ENCODE measurements at places on chromosomes 3 and 15.
A peak's percentile ranks its signal among the peaks of the same experiment; 100 is the strongest.

DNA sequence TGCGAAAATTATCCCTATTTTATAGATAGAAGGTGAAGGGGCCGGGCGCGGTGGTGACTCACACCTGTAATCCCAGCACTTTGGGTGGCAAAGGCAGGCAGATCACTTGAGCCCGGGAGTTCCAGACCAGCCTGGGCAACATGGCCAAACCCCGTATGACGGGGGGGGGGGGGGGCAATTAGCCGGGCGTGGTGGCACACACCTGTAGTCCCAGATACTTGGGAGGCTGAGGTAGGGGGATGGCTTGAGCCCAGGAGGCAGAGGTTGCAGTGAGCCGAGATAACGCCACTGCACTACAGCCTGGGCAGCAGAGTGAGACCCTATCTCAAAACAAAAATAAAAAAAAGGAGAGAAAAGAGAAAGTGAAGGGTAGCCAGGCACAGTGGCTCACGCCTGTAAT lies 1.4 kb downstream of the AAGAB start:
- DNase-seq, result no peak

- DNase-seq, result no peak
These were observed 1042.3 kb downstream of the DIPK2A start for GRCh38 chr3:145013931-145014330.

DNA sequence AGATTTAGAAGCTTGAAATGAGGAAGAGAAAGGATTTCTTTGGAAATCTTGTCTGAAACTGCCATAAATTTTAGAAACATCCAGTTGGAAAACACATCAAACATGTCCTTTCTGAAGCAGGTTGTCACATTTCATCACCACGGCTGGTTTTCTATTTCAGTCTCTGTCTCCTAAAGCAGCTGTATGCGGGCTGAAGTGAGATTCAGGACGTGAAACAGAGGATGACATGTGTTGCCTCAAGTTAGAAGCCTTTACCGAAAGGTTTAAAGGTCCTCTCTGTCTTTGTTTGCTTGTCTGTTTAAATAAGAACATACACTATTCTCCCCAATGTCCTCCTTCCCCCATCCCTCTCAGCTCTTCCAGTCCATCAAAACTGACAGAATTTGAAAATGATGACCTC lies 141.9 kb downstream of the SQOR start:
- DNase-seq, result no peak

DNA sequence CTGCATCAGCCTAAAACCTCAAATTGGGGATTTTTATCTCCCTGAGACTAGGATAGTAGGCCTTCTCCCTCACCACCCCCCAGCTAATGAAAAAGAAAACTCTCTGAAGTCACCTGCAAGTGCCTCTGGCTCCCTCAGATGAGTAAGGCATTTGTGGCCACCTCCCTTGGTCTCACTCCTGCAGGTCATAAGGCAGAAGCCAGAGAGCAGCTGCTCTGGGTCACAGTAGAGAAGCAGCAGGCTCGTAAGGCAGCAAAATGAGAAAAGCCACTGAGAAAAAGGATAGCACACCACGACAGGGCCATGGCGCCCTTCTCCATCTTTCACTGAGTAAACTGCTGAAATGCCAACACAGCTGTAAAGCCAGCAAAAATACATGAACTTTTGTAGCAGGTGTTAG lies 296.7 kb upstream of the DPH6 start:
- DNase-seq, result no peak

GRCh38 chr15:59069430-59069829 lies 35.5 kb upstream of the CCNB2 start:
- no peak for DNase-seq

GRCh38 chr3:124395584-124396338 lies 334.5 kb upstream of the UMPS start:
- no peak for DNase-seq

GRCh38 chr3:37819591-37819990 lies 42.1 kb upstream of the CTDSPL start:
- DNase-seq, result no peak

DNA sequence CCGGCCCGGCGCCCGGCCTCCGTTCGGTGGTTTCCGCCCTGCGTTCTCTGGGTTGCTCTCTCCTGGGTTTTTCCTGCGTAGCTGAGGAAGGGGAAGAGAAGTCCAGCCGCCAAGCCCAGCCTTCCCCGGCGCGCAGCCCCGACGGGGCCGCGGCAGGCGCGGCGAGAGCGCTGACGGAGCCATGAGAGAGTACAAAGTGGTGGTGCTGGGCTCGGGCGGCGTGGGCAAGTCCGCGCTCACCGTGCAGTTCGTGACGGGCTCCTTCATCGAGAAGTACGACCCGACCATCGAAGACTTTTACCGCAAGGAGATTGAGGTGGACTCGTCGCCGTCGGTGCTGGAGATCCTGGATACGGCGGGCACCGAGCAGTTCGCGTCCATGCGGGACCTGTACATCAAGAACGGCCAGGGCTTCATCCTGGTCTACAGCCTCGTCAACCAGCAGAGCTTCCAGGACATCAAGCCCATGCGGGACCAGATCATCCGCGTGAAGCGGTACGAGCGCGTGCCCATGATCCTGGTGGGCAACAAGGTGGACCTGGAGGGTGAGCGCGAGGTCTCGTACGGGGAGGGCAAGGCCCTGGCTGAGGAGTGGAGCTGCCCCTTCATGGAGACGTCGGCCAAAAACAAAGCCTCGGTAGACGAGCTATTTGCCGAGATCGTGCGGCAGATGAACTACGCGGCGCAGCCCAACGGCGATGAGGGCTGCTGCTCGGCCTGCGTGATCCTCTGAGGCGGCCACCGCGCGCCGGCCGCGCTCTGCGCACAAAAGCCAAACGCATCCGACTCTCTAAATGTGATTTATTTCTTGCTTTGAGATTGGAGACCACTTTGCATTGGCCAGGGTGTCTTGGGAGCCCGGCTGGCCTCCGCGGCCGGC lies 727 bp downstream of the RAP2B start:
- DNase-seq, result peak; percentile 68

DNA sequence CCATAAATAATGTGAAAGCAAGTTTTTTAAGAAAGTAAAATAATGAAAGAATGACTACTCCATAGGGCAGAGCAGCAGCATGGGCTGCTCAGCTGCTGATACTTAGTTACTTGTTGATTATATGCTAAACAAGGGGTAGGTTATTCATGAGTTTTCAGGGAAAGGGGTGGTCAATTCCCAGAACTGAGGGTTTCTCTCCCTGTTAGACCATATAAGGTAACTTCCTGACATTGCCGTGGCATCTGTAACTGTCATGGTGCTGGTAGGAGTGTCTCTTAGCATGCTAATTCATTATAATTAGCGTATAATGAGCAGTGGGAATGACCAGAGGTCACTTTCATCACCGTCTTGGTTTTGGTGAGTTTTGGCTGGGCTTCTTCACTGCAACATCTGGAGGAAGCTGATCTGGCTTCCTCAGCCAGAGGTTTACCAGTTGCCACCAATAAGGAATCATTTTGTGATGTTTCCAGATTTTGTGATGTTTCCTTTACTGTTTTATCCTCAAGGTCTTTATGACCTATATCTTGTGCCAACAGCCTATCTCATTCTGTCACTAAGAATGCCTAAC lies 121.8 kb upstream of the CHL1 start:
- DNase-seq, result no peak

GRCh38 chr15:101288905-101289513 lies 6.0 kb downstream of the SNRPA1 start:
- peak; percentile 51 for DNase-seq

DNA sequence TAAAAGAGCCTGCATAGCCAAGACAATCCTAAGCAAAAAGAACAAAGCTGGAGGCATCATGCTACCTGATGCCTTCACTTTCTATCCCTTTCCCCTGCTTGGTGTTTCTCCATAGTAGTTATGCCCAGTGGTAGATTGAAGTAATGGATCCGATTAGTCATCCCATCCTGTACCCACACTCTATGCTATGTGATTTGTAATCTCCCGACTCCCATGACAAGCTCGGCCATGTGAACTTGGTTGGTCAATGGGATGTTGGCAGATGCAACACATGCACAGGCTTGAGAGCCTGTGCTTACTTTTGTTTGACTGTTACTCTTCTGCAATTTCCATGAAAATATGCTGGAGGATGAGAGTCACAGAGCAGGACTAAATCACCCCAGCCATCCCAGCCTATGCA lies 334.9 kb upstream of the DPH6 start:
- DNase-seq, result no peak

DNA sequence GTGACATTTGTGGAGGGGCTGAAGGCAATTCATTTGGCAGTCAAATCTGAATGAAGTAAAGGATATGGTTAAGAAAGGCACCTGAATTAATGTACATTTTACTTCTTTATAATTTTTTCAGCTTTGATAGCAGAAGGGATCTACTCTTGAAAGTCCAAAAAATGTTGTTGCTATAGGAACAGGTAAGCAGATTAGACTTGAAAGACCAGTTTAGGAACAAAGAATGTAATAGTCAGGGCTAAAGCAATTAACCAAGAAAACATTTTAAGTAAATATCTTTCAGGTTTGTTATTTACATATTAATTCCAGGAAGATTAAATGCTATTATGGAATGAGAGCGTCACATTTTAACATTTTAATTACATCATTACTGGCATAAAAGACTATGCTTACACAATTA lies 1.1 kb downstream of the ATP13A4 start:
- DNase-seq, result no peak

DNA sequence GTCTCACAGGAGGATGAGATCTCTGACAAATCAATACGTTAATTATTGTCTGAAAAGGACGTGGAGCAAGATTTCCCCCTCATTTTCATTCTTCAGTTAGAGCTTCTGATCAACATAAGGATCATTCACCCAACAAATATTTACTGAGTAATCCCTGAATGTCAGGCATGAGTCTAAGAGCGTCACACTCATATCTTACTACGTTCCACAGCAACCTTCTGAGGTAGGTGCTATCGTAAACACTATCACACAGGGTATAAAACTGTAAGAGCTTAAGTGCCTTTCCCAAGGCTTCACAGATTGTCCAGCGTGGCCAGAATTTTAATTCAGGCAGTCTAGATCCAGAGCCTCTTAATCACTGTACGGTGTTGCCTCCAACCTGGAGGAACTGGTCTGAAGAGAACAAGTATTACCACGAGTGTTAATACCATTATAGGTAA lies 10.6 kb upstream of the TM4SF1 start:
- no peak for DNase-seq

DNA sequence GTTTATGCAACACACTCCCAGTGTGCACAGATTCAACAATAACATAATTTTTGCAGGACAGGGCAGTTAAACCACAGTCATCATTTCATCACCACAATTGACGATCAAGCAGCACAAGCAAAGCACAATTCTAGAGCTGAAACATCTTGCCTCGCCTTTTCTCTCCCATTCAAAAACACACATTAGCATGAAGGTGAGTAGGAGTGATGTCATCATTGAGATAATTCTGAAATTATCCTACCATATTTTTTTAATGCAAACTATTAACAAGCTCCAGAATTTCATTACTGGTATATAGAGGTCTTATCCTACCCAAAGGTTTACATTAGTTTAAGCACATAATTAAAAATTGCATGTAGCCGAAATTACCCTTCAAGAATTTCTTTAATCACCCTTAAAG lies 3.5 kb downstream of the IGDCC3 start:
- DNase-seq, result no peak

GRCh38 chr3:128787256-128788253 lies 61.6 kb downstream of the RAB7A start:
- peak; percentile 41 for DNase-seq

DNA sequence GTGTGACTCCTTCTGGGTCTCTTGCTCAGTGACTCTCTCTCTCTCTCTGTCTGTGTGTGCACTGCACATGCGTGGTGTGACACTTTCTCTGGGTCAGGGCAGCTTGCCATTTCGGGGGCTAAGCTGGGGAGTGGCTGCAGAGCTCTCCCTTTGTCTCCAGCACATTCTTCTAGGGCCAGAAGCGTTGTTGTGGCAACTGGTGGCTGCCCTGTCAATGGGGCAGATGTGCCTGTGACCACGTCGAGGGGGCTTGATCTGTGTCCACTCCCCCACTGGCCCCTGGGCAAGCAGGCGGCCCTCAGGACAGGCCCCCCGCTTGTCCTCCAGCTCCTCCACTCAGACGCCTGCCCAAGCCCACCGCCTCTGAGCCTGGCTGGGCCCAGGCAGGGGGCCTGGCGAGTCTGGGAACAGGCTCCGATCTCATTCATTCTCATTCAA lies 67.8 kb downstream of the WNT7A start:
- DNase-seq, result no peak

- DNase-seq, result no peak
These were observed 59.3 kb downstream of the C3orf85 start for GRCh38 chr3:109195815-109196214.

DNA sequence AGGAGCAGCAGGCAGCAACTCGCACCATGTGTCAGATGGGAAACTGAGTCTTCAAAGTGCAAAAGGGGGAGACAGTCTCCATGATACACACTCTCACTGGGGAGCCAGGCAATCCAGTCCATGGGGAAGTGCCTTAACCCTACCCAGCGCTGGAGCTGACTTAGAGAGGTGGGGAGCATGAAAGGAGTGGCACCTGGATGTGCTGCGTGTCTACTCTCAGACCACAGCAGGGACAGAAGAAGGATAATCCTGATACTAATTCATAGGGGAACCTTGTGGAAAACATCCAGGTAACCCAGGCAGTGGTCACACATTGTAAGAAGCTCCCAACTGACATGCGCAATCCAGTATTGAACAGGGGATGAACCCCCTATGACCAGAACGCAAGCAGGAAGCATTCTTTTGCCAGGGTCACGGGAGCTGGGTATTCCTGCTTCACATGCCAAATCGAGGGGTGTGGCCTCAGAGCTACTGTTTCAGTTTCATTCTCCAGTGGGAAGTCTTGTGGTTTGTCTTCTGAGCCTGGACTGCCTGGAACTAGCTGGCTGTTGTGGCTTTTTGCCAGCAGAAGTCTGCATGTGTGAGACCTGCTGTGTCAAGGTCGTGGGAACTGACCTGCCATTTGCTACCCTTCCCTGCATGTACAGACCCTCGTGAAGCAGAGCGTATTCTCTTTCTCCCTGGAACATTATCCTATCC lies 367.6 kb upstream of the NDN start:
- peak; percentile 53 for DNase-seq

DNA sequence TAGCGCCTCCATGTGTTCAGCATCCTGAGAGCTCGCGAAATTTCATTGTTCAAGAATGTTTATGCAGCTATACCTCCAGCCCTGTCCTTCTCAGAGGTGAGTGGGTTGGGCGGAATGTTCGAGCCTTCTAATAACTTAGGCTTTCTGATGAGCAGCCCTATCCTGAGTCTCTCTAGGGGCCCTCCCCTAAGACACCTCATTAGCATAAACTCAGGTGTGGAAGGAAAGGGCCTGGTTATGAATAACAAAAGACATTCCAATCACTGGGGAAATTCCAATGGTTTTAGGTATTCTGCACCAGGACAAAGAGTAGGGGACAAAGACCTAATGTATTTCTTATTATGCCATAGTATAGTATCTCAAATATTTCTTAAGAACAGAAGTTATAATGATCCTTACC lies 138.1 kb upstream of the PDZRN3 start:
- DNase-seq, result no peak

GRCh38 chr3:152703245-152703890 lies 131.6 kb upstream of the P2RY1 start:
- DNase-seq, result no peak

GRCh38 chr3:159378396-159379194 lies 576.7 kb downstream of the MFSD1 start:
- DNase-seq, result no peak

GRCh38 chr15:77499087-77499760 lies 78.5 kb downstream of the HMG20A start:
- no peak for DNase-seq

- no peak for DNase-seq
These were observed 3.5 kb downstream of the NAALADL2 start for GRCh38 chr3:174862666-174863065.
